Glutamatergic neuron (in vitro differentiated cells): ENCODE measurements at places on chromosomes 3 and 15.
A peak's percentile ranks its signal among the peaks of the same experiment; 100 is the strongest.

- H3K4me1 ChIP-seq, result no peaks in the 10 kb centered on the region
- H3K27me3 ChIP-seq, result peaks cover 2% of the 10 kb centered on the region
- no peak for DNase-seq
Measured at GRCh38 chr3:183142199-183142598, 20.3 kb downstream of the LAMP3 start.

DNA sequence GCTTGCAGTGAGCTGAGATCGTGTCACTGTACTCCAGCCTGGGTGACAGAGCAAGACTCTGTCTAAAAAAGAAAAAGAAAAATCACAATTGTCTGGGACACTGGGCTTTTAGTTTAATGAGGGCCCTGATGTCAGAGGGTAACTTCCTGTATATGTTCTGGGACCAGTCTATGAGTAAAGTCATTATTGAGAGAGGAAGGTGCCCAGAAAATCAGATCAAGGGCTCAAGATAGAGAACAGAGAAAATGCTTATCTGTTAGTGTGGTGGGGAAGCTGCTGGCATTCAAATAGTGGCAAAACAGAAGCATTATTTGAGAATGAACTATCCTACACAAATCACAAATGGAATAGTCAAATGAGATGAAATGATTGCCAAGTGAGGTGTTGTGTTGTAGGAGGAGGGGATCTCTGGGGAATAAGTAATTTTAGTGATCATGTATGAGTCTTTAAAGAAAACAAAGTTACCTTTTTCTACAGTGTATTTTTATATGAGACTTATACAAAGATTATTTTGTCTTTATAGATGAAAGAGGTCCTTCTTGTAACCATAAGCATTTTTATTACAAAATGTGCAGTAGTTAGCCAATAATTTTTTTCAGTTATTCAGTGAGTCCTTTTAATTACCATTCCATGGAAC is 13.4 kb downstream of the ARIH2 start:
- H3K4me1 ChIP-seq, result peaks cover 2% of the 10 kb centered on the region
- no peak for DNase-seq
- H3K36me3 ChIP-seq, result no peaks in the 10 kb centered on the region
- no peaks in the 10 kb centered on the region for H3K27me3 ChIP-seq

GRCh38 chr3:188148318-188148717 is 5.6 kb upstream of the LPP start:
- H3K27me3 ChIP-seq, result no peaks in the 10 kb centered on the region
- no peak overlapping the region for H3K4me3 ChIP-seq
- no peak overlapping the region for H3K27ac ChIP-seq
- DNase-seq, result no peak
- H3K36me3 ChIP-seq, result no peaks in the 10 kb centered on the region
- H3K4me1 ChIP-seq, result no peaks in the 10 kb centered on the region

GRCh38 chr3:186682812-186683211 is 17.0 kb downstream of the HRG start:
- H3K4me1 ChIP-seq, result no peaks in the 10 kb centered on the region
- DNase-seq, result no peak
- H3K4me3 ChIP-seq, result no peak overlapping the region
- no peak overlapping the region for H3K27ac ChIP-seq
- peaks cover 2% of the 10 kb centered on the region for H3K27me3 ChIP-seq

- peaks cover 3% of the 10 kb centered on the region for H3K27me3 ChIP-seq
- DNase-seq, result no peak
- peaks cover 4% of the 10 kb centered on the region for H3K36me3 ChIP-seq
Measured at GRCh38 chr15:49842031-49842730, 221.3 kb downstream of the DTWD1 start.

GRCh38 chr3:113499081-113499480 is 15.9 kb downstream of the SPICE1 start:
- H3K36me3 ChIP-seq, result no peaks in the 10 kb centered on the region
- H3K4me3 ChIP-seq, result no peak overlapping the region
- H3K27me3 ChIP-seq, result peaks cover 2% of the 10 kb centered on the region

DNA sequence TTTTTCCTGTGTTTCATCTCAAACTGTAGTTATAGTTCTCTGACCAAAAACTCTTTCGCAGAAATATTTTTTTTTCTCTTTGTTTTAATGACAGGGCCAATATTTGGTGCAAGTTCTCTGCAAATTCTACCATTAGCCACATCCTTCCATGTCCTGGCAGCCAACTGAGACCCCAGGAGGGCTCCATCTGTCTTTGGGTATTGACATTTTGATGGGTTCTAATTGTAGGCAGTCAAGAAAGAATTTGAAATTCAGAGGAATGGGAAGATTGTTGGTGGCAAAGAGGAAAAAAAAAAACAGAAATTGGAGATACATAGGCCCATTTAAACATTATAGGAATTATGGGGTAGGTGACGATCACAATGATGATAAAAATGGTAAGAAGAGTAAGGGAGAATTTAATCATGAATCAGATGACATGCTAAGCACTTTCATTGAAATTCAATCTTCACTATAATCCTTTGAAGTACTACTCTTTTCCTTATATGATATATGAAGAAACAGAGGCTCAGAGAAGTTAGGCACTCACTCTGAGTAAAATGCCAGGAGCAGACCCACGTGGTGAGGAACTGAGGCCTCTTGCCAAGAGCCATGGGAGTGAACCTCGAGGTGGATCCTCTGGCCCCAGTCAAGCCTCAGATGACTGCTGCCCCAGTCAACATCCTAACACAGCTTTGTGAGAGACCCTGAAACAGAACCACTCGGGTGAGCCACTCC is 151.4 kb downstream of the PDZRN3 start:
- H3K27me3 ChIP-seq, result no peaks in the 10 kb centered on the region
- peaks cover 4% of the 10 kb centered on the region for H3K36me3 ChIP-seq

- H3K36me3 ChIP-seq, result no peaks in the 10 kb centered on the region
- H3K4me3 ChIP-seq, result no peak overlapping the region
- no peaks in the 10 kb centered on the region for H3K4me1 ChIP-seq
- DNase-seq, result no peak
- no peaks in the 10 kb centered on the region for H3K27me3 ChIP-seq
Measured at GRCh38 chr15:67025719-67026609, 39.4 kb upstream of the SMAD3 start.

- peaks cover 7% of the 10 kb centered on the region for H3K36me3 ChIP-seq
- H3K27ac ChIP-seq, result no peak overlapping the region
Measured at GRCh38 chr3:106420628-106421027, 551.8 kb upstream of the CBLB start.

- no peaks in the 10 kb centered on the region for H3K36me3 ChIP-seq
- peak; percentile 53 for DNase-seq
- H3K4me1 ChIP-seq, result peaks cover 36% of the 10 kb centered on the region
Measured at GRCh38 chr15:87082581-87082980, 1002.9 kb downstream of the AGBL1 start.

DNA sequence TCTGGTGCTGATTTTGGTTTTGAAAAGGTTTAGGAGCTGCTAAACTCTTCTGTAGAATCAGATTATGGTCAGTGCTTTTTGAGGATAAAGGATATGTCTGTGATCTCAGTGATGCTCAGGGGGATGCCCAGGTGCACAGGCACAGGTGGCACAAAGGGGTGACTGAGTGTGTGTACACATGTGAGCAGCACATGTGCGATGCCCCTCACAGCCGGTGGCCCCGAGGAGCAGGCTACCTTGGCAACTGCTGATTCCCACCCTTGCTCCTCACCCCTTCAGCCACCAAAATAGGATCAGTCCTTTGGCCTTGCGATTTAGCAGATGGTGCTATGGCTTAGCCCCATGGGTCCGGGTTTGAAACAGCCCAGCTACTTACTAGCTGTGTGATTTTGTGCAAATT is 51.1 kb downstream of the POMGNT2 start:
- DNase-seq, result no peak
- H3K4me3 ChIP-seq, result no peak overlapping the region
- peaks cover 7% of the 10 kb centered on the region for H3K27me3 ChIP-seq
- peaks cover 13% of the 10 kb centered on the region for H3K36me3 ChIP-seq
- no peak overlapping the region for H3K27ac ChIP-seq

- H3K27me3 ChIP-seq, result peaks cover 2% of the 10 kb centered on the region
- no peaks in the 10 kb centered on the region for H3K36me3 ChIP-seq
Measured at GRCh38 chr3:45154641-45155147, 8.5 kb upstream of the CDCP1 start.

DNA sequence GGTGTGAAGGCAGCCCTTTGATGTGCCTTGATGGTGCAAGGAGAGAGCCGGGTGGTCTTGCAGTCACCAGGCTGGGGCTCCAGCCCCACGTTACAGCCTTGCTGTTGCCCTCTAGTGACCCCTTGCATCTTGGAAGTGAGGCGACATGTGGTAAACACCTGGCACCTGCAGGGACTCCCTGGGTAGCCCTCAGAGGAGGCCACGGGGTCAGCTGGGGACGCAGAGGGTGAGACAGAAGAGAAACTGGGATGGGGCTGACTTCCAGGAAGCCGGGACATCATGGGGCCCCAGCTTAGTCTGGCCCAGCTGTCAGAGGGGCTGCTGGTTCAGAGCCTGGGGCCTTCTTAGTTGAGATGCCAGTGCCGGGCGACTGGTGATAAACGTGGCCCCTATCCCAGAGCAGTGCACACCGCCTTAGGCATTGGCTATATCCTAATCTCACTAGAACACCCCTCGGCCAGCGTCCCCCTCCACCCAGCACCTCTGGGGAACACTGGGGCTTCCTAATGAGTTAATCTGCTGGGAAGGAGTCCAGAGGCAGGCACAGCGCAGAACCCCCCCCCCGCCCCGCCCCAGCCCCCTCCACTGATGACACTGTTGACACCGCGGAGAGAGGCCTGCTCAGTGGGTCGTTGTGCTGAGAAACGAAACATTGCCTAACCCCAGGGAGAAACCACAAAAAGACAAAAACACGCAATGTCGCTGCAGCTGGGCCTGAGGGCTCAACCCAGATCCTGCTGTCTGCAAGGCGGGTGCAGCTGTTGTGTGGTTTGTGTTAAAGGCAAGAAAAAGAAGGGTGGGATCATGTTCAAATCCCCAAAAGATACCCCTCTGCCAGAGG is 60.5 kb upstream of the KLF13 start:
- peaks cover 16% of the 10 kb centered on the region for H3K4me1 ChIP-seq
- H3K4me3 ChIP-seq, result no peak overlapping the region
- no peaks in the 10 kb centered on the region for H3K36me3 ChIP-seq

- H3K27me3 ChIP-seq, result no peaks in the 10 kb centered on the region
- H3K27ac ChIP-seq, result no peak overlapping the region
- DNase-seq, result no peak
- peaks cover 3% of the 10 kb centered on the region for H3K4me1 ChIP-seq
- H3K4me3 ChIP-seq, result no peak overlapping the region
Measured at GRCh38 chr15:58390118-58390517, 41.7 kb upstream of the LIPC start.

DNA sequence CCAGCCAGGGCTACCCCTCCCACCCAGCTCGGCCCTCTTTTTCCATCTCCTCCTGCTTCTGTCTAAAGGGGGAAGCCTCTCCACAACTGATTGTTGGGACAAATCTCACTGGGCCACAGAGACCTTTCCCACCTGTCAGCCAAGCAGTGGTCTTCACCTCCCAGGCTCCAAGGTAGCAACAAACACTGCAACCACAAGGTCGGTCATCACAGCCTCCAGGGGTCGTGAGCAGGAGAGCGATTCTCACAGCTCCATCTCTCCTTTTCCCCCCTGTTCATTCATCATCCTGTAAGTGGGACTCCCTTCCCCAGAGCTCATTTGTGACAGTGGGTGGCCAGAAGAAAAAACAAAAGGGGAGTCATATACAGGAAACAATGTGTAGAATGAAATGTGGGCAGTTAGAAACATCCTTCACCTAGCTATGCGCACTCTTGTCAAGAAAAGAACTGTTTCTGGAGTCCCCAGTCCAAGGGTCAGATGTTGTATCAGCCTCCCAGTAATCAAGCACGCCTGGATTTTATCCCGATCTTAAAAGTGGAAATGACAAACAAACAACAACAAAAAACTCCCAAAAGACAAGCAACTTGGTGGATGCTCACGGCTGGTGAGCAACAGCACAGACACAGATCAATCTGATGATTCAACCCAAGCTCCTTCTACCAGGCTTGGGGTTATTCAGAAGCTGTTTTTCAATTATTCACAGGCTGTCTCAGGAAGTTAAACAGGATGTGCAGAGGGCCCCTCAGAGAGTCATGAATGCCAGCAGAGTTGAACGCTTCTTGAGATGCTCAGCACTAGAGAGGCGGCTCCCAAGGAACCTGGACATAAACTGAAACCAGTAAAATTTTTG is 22.4 kb downstream of the LYZL4 start:
- no peaks in the 10 kb centered on the region for H3K36me3 ChIP-seq
- no peak for DNase-seq
- peaks cover 10% of the 10 kb centered on the region for H3K4me1 ChIP-seq
- peaks cover 8% of the 10 kb centered on the region for H3K27me3 ChIP-seq
- H3K27ac ChIP-seq, result no peak overlapping the region

DNA sequence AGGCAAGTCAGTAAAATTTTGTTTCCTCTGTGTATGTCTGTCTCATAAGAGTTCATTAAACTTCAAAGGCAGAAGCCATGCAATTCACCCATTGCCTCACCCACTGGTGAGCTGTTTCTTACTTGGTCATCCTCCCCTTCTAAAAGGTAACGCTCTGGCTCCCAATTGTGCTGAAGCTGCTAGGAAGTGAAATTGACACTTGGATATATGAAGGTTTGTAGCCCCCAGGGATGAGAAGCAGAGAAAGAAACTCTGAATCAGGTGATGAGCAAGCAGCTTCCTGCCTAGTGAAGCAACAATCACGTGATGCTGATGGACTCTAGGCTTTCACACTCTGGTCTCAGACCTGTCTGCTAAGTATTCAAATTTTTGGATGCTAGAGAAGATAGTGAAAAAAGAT is 70.7 kb downstream of the CD200R1L start:
- H3K4me1 ChIP-seq, result peaks cover 1% of the 10 kb centered on the region
- no peak for DNase-seq
- no peaks in the 10 kb centered on the region for H3K27me3 ChIP-seq
- H3K27ac ChIP-seq, result no peak overlapping the region
- H3K4me3 ChIP-seq, result no peak overlapping the region
- no peaks in the 10 kb centered on the region for H3K36me3 ChIP-seq

DNA sequence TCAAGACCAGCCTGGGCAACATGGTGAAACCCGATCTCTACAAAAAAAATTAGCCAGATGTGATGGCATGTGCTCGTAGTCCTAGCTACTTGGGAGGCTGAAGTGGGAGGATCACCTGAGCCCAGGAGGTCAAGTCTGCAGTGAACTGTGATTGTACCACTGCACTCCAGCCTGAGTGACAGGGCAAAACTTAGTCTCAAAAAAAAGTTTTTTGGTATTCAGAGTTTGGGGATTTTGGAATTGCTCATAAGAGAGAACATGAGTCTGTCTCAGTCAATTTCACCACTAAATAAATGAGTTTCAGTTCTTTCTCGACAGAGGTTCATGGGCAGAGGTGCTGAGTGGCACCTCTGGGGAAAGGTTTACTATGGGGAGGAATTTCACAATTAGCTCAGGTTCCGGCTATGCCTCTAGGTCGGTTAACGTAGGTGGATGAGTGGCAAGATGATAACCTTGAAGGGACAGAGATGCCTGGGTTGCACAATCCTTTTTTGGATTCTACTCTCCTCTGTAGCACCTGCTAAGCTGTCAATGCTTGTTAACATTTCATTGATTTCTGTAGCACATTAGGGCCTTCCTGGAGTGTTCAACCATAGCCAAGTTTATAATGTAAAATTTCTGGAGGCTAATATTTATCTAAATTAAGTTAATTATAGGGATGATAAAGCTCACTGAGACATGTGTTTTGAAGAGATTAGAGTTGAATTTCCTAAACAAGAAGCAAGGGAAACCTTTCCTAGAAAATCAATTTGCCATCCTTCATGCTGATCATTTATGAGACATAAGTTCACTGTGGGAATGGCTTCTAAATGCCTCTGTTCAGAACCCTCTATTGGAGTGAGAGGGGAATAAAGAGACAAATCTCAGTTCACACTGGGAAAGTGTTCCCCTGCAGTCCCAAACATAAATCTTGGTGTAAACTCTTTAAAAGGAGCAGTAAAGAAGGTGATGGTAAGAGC is 37.4 kb upstream of the DCP1A start:
- H3K4me3 ChIP-seq, result no peak overlapping the region
- H3K36me3 ChIP-seq, result peaks cover 4% of the 10 kb centered on the region
- no peaks in the 10 kb centered on the region for H3K4me1 ChIP-seq
- H3K27me3 ChIP-seq, result no peaks in the 10 kb centered on the region
- no peak for DNase-seq
